Kasumi-1 (cell line): ENCODE measurements at places on chromosomes 2 and 18.

DNA sequence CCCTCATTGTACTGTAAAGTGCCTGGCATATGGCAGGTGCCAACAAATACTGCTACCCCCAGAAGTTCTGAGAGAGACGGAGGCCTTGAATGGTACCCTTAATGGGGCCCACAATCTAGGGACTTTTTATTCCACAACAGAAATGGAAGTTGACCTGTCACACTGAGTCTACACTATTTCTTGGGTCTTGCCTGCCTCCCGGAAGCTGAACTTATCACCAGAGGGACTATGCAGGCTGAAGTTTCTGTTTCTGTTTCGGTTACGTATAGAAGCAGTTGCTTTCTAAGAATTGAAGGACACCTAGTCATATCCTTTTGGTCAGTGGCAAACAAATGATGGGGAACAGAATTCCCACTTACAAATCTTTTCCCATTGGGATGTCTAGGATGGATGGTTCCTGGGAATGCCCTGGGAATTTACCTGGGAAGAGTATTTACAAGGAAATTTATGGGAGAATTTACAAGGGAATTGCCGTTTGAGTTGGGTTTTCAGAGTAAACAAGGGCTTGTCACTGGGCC, 74.2 kb downstream of the HS1BP3 start:
- no peak for DNase-seq

DNA sequence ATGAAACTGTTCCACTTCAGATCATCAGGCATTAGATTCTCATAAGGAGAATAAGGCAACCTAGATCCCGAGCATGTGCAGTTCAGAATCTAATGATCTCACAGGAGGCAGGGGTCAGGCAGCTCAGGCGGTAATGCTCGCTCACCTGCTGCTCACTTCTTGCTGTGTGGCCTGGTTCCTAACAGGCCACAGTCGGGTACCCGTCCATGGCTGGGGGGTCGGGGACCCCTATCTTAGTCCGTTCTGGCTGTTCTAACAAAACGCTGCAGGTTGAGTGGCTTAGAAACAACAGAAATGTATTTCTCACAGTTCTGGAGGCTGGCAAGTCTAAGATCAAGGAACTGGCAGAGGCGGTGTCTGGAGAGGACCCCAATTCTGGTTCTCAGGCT, 79.2 kb downstream of the ASB1 start:
- no peak for DNase-seq

DNA sequence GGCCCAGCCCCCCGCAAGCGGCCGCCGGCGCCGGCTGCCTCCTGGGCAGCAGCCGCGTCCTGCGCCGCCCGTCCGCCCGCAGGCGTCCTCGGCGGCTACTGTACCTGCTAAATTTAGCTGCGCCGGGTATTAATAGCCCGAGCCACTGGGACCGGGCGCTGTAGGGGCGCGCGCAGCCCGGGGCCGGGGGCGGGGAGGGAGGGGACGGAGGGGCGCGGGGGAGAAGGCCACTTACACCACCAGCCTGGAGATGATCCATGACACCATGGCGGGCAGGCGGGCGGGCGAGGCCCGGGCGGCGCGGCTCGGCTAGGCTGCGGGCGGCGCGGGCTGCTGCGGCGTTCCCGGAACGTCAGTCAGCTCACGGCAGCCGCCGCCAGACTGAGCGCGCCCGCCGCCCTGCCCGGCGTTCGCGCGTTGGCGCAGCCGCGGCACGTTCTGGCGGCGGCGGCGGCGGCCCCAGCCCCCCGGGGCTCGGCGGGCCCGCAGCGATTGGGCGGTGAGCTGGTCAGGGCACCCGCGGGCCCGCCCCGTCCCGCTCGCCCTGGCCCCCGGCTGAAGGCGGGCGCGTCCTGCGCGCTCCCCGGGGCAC, at the start of gene REEP1:
REEP1 (minus strand) TSS at position 383 of the 592 bp plus-strand sequence; CDS start at position 267, 116 bp downstream.
- no peak for DNase-seq

DNA sequence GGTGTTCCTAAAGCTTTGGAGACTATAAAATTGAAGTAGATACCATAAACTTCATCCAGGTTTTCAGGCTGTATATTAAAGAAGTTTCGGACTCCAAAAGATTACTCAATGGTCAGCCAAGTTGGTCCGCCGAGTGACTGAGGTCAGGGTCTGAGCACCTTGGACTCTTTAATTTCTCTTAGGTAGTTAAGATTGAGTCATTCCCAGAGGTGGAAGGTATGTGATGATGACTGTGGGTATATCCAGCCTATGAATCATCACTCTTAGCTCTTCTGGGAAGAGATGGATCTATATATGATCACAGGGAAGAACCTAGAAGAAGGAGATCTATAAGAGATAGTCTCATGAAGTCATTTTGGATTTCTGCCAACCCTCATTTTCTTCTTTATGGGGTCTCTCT, 3.3 kb downstream of the ITGA6 start:
- no peak for DNase-seq

DNA sequence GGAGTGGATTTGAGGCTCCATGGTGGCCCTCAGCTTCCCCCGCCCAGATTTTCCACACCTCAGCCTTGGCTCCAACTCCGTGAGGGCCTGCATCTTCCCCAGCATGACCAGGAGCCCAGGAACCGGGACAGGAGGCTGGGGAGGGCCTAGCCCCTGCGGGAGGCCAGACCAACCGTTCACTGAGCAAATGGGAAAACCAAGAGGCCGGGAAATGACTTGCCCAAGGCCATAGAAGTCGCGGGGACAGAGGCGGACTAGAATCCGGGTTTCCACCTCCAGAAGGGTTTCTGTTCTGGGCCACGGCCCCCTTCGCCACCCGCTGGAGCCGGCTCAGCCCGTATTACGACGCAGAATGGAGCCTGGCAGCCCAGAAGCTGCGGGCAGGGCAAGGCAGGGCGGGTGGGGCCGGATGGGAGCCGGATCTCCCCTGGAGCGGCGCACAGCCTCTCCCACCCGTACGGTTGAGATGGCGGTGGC, 7.9 kb upstream of the CRYBA2 start:
- no peak for DNase-seq

DNA sequence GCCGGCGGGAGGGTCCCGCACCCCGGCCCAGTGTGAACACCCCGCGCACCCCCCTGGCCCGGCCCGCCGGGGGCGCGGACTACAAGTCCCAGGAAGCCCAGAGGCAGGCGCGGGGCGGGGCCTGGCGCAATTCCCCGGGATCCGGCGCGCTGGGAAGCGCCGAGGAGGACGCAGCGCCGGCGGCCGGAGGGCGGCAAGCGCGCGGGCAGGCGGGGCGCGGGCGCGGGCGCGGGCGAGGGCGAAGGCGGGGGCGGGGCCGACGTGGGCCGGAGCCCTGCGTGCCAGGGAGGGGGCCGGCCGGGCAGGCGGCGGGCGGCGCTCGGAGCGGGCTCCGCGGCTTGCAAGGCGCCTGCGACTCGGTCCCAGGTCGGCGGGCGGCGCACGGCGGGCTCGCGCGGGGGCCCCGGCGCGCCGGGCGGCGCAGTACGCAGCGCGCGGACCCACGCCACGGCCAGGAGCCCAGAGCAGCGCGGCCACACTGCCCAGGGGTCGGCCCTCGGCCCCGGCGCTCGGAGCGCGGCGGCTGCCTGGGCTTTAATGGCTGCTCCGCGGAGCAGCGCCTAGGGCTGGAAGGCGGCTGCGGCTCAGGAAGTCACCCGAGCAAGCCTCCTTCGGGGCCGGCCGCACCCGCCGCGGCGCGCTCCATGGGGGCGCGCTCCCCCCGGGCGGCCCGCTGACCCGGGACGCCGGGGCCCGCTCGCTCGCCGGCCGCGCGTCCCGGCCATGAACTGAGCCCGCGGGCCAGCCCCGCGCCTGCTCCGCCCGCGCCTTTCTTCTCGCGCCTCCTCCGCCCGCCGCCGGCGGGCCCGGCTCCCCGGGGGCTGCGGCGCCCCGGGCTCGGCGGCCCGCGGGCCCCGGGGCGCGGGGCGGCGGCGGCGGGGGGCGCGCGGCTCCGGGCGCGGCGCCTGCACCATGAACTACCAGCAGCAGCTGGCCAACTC, at the start of gene AGAP1:
AGAP1 (plus strand) TSS at position 269 of the 941 bp plus-strand sequence.
- no peak for DNase-seq

- DNase-seq, result no peak
Observed at GRCh38 chr2:146623771-146624170, 1221.1 kb upstream of the ACVR2A start.

- no peak for DNase-seq
Observed at GRCh38 chr2:220241423-220241822, 614.0 kb downstream of the SLC4A3 start.

- no peak for DNase-seq
Observed at GRCh38 chr2:43526994-43527393, 68.8 kb downstream of the THADA start.

DNA sequence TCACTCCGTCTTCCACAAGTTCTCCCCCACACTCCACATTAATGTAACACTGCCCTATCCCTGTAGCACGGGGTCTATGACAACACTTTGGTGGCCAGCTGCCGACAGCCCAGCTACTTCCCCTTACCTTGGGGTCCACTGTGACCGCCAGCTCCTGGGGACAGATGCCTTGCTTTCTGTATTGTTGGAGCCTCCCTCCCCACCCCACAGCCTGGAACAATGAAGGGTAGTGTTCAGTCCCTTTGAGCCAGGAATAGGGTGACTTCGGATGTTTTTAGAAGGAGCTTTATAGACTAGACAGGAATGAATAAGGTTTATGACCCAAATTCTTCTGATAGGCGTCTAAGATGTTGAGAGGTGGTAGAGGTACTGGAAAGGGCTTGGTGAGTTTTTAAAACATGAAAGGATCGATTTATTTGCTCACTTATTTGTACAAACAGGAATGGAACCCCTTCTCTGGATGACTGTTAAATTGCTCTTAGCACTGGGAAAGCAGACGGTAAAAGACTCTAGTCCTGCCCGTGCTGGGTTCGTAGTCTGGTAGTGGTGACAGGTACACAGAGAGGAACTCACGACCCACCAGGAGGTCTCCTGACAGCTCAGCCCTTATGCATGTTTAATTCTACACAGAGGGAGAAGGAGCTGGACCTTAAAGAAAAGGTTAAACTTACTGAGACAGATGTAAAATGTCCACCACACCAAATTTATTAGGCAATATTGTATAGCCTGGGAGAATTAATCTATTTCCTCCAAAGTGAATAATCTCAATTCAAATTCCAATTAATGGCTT, 90.9 kb downstream of the MYCN start:
- DNase-seq, result no peak

GRCh38 chr2:127270663-127271062, 23.3 kb downstream of the ERCC3 start:
- DNase-seq, result peak; percentile 21

DNA sequence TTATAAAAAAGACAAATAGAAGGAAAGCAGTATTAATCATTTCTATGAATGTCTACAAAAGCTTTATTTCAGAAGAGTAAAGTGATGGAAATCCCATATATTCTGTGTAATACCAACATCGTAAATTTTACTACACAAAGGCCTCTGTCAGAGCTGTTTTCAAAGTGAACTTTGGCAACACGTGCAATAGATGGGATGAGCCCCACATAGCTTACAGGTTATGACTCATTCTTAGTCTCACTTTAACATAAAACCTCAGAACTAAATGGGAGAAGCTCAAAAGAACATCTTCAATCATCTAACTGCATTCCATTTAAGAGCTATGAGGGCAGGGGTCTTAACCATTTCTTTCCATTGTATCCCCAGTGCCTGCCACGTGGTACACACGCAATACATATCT, 11.5 kb downstream of the VPS4B start:
- DNase-seq, result no peak

- DNase-seq, result no peak
Observed at GRCh38 chr2:9895669-9896590, 52.7 kb downstream of the TAF1B start.
